ENCODE measurements at places on chromosomes 7 and 10. TPM values are rescaled to one million over a fixed set of nuclear protein-coding genes. Genes with fewer than 3 reads are reported as not detected.

The PRF1 gene
- total RNA-seq, result not detected

The LIPK gene
- total RNA-seq, result not detected

The FFAR4 gene
- not detected for total RNA-seq

The GDF2 gene
- not detected for total RNA-seq

The ASL gene
- total RNA-seq, result 35.6 TPM

The OR2A5 gene
- total RNA-seq, result not detected

The SPDYE5 gene
- 0.12 TPM for total RNA-seq

The CABCOCO1 gene
- total RNA-seq, result 0.60 TPM

The FKBP6 gene
- not detected for total RNA-seq

The MALRD1 gene
- 0.15 TPM for total RNA-seq

The PRKG1 gene
- total RNA-seq, result 76.2 TPM
